ENCODE measurements at places on chromosomes 2 and 18.

GRCh38 chr18:59377613-59378337, 18.7 kb upstream of the LMAN1 start:
- no peak for DNase-seq

GRCh38 chr2:85799215-85799956, 45.6 kb downstream of the ATOH8 start:
- DNase-seq = no peak

GRCh38 chr2:62304429-62305417, 108.8 kb downstream of the B3GNT2 start:
- peak; percentile 50 for DNase-seq

DNA sequence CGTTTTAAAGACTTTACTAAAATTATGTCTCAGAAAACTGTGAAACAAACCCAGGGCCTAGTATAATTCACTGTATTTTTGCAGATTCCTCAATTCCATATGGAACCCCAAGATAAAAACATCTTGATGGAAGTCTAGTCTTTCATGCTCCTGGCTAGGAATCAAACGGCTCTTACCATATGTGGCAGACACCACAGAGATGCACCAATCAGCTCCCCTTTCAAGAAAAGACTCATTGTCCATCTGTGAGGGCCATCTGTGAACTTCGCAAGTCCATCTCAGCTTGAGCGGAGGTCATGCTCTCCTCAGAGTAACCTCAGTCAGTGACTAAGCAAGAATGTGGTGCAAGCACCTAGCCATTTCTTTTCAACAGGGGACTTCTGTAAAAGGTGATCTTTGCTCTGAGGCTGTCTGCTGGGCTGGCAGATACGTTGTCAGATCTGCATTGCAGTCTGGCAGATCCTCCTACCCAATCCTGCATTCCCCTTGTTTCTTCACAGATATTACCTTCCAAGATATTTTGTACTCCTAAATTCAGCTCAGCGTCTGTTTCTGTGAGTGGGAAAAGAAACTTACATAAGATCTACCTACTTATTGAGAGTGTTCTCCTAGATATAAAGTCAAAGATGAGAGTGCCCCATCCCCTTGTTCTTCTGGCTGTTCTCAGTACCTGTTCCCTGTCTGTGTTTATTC, 419.3 kb downstream of the SPAG16 start:
- DNase-seq = no peak

DNA sequence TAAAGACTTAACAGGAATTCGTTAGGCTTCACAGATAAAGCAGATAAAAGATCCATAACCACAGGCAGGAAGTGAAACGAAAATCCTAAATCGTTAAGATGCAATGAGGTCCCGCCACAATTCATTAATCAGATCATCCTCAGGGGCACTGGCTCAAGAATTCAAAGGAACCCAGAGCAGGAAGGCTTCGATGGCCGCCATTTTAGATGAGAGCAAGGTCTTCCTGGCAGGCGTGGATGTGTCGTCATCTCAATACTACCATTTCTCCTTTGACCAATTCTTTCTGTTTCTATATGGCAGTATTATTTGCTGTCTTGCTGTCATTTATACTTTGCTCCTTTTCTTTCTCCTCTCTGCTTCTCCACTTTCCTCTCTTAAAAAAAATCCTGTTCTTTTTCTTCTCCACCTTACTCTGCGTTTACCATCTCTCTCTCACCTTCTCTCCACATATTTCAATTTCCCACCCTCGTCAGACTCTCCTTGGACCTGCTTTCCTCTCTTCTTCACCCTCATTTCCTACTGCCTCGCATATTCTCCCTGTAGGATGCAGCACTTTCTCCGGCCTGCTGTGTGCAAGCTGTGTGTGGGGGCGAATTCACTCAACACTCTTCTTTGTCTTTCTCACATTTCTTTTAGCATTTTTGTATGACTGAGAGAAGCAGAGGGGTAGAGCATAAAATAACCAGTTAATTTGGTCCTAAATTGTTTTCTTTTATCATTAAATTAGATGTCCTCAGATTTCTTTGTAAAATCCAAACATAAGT, 35.1 kb upstream of the LHCGR start:
- DNase-seq = no peak

GRCh38 chr2:39728941-39729351, 50.1 kb downstream of the THUMPD2 start:
- DNase-seq = peak; percentile 47

DNA sequence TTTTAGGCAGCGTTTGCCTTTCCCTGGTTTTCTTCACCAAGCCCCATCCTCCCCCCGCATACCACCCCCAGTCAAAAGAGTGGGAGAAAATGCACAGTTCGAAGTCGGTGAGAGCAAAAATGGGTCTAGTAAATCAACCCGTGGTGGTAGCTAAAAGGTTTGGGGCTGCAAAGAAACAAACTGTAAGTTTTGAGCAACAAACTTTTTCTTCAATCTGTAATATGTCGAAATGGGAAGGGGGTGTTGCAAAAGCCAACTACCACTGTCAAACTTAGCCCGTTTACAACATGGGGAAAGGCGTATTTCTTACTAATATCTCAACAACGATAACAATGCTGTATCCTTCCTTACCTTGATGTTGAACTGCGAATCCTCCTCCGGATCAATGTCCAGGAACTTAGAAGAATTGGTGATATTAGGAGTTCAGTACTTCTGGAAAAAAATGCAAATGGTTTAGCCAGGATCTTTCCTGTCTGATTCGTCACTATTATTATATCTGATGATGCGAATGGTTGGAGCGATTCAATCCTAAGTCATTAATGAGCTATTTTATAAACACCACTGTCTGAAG, 2.4 kb upstream of the SATB2 start:
- DNase-seq = peak; percentile 48

GRCh38 chr2:102142829-102143449, 393 bp downstream of the IL1R1 start:
- DNase-seq = peak; percentile 64

All from AG10803 (cell line).